ENCODE measurements at places on chromosomes 13 and 19.

DNA sequence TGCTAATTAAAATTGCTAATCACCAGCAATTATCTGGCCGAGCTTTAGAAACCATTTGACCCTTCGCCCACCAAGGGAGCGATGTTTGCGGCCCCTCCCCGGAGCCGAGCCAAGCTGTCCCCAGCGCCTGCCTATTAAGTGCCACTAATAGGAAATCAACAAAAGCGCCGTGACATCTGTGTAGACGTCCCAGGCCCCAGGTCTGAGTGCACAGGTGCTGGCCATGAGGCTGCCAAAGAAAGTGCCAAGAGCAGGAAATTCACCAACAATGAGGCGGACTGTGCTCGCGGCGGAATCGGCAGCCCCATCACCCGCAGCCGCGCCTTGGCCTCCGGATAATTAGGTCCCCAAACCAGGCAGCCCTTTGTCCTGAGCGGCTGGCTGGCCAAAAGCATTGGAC lies 44.5 kb upstream of the SPACA7 start:
- no peak for DNase-seq

GRCh38 chr19:19642506-19643157 lies 825 bp downstream of the GMIP start:
- DNase-seq, result peak; percentile 13

- DNase-seq, result no peak
Measured at GRCh38 chr19:18696023-18696422, 12.5 kb downstream of the CRTC1 start.

DNA sequence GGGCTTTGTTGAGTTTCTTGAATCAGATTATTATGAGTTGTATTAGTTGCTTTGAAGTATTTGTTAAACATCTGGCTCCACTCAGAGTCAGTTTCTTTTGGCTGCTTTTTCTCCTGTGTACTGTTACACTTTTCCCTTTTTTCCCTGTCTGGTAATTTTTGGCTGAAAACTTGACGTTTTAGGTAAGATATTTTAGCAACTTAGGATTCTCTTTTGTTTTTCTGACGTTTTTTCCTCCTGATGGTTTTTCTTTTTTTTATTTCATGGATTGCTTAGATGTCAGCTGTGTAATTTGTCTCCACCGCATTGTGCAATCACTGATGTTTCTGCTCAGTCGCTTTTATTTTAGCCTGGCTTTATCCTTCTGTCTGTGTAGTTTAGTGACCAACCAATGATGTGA lies 20.7 kb downstream of the RFC3 start:
- peak; percentile 4 for DNase-seq

DNA sequence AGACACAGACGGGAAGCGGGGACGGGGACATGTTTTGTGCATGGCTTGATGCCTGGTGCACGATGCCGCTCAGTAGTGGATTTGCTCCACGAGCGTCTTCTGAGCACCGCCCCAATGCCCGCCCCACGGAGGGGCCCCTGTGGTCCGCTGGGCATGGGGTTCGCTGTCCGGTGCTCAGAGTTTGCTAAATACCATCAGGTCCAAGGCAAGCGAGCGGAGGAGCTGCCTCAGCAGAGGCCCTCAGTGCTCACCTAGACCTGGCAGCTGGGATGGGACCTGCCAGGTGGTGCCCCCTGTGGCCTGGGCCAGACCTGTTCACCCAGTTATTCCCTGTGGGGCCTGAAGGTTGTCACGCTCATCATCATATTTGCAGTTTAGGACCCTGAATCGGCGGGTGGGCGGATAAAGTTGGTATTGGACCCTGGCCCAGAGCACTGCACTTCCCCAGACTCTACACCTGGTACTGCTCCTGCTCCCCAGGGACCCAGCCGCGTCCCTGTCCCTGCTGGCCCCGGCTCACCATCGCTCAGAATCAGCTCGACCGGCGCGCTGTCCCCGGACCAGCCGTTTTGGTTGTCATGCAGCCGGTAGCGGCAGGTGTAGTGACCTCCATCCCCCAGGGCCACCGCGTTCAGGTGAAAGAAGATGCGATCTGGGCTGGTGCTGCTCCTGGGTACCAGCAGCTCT lies 2.3 kb downstream of the A1BG start:
- DNase-seq, result no peak

GRCh38 chr19:2796659-2797266 lies 11.5 kb downstream of the THOP1 start:
- DNase-seq, result no peak

GRCh38 chr13:65889368-65889767 lies 1340.8 kb downstream of the PCDH9 start:
- DNase-seq, result peak; percentile 30

- no peak for DNase-seq
Measured at GRCh38 chr19:49458567-49458903, 5.5 kb downstream of the ALDH16A1 start.

GRCh38 chr13:29507356-29507755 lies 88.1 kb downstream of the SLC7A1 start:
- no peak for DNase-seq

GRCh38 chr13:46164661-46165060 lies 17.3 kb downstream of the LCP1 start:
- no peak for DNase-seq

DNA sequence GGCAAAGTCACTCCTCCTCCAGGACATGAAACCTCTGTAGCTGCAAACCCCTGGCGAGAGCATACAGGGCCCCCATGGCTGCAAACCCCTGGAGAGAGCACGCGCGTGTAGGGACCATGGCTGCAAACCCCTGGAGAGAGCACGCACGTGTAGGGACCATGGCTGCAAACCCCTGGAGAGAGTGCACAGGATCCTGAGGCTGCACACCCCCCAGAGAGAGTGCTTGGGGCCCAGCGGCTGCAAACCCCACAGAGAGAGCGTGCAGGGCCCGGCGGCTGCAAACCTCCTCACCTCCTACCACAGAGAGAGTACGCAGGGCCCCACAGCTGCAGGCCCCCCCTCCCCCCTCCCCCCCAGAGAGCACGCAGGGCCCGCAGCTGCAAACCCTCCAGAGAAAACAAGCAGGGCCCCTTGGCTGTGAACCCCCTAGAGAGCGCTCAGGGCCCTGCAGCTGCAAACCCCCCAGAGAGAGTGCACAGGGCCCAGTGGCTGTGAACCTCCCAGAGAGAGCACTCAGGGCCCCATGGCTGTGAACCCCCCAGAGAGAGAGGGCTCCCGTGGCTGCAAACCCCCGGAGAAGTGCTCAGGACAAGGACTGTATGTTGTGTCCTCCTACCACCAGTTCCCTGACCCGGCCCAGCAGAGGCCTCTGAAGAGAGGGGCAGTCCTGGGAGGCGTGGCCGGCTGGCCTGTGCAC lies 7.3 kb downstream of the ADPRHL1 start:
- DNase-seq, result no peak

DNA sequence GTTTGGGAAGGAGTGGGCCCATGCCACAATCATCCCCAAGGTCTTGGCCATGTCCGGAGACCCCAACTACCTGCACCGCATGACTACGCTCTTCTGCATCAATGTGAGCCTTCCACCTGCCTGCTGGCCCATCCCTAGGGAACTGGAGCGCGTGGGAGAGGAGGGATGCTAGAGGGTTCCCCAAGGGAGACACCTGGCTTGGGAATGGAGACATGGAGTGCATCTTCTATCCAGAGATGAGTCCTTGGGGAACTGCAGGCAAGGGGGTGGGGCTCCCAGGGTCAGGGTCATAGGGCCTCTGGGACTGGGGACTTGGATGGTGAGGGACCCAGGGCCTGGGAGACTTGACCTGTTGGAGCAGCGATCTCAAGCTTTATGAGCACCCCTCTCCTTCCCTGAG lies 31.2 kb downstream of the PPP2R1A start:
- no peak for DNase-seq

GRCh38 chr19:51034704-51035103 lies at the start of gene KLK12:
Gene KLK12, minus strand, starts transcription at chr19:51035002. Its CDS starts 381 bp downstream, at chr19:51034621.
- no peak for DNase-seq

- no peak for DNase-seq
Measured at GRCh38 chr19:14731200-14731599, 41.4 kb downstream of the ZNF333 start.

DNA sequence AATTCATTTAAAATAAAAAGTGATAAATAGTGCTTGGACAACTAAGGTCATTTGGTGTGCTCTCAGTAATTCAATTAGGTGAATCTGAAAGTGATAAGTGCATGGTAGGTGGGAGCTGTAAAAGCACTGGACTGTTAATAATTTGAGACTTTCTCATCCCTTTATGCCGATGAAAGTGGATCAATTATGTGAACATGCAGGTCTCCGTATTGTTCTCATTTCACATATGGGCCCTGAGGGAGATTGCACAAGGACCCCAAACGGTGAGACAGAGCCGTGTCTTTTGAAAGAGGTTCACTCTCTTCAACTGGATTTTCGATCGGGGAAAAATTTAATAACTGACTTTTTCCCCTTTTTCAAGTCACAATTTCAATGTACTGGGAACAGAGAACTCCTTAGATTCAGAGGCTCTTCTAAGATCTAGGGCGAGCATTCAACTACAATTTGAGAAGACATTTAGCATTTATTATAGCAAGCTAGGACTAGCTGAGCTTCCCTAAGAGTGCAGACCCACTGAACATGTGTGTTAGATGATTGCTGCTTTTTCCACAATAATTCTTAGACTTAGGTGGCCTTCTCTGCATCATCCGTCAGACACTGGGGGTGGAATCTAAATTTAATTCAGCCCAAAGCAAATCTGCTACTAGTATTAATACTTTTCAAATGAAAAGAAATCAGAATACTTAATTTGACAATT lies 347.6 kb downstream of the OXGR1 start:
- DNase-seq, result no peak

DNA sequence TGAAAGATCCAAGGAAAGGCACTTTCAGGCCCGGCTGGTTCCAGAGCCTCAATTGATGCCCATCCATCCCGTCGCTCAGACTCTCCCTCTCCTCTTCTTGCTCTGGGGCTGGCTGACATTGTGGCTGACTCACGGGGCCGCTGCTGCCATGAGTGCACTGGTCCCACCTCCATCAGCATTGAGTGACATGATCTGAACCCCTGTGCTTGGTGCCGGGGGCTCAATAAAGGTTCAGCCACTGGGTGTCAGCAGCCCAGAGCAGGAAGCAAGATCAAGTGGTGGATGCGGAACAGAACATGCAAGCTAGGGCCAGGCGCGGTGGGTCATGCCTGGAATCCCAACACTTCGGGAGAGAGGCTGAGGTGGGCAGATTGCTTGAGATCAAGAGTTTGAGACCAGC lies 39.5 kb downstream of the COMP start:
- no peak for DNase-seq

GRCh38 chr19:30647891-30648720 lies 275.9 kb downstream of the ZNF536 start:
- DNase-seq, result peak; percentile 35

DNA sequence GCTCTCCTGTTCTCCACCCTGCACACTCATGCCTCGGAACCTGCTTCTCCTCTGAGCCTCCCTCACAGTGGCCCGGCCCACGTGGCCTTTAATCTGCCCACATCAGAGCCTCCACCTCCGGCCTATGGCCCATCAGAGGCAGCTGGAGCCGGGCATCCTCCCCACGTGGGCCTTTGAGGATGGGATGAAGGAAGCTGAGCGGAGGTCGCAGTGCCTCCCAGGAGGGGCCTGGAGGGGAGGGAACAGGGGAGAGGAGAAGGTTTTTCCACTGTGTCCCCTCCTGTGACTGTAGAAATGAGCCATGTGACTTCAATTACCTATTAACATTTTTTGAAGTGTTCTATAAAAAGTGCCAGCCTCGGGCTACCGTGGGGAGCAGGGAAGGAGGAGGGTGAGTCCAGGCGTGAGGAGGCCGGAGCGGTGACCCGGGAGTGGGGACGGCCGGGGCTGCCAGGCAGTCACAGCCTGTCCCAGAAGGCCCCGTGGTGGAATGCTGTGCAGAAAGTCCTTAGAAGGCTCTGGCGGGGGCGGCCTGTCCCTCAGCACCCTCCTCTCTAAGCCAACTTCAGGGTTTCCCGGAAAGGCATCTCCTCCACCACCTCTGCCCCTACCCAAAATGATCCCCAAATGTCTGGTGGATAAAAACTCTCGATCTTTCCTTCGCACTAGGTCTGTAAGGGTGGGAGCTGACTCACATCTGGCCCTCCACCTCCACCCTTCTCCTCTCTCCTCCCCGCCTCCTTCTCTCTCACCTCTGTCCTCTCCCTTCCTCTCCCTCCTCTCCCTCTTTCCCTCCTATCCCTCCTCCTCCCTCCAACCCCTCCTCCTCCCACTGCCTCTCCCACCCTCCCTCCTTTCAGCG lies 24.8 kb upstream of the SLC1A5 start:
- no peak for DNase-seq

GRCh38 chr19:2199215-2199614 lies 35.5 kb downstream of the DOT1L start:
- DNase-seq, result no peak

- no peak for DNase-seq
Measured at GRCh38 chr19:28864024-28864503, 348.9 kb downstream of the UQCRFS1 start.

DNA sequence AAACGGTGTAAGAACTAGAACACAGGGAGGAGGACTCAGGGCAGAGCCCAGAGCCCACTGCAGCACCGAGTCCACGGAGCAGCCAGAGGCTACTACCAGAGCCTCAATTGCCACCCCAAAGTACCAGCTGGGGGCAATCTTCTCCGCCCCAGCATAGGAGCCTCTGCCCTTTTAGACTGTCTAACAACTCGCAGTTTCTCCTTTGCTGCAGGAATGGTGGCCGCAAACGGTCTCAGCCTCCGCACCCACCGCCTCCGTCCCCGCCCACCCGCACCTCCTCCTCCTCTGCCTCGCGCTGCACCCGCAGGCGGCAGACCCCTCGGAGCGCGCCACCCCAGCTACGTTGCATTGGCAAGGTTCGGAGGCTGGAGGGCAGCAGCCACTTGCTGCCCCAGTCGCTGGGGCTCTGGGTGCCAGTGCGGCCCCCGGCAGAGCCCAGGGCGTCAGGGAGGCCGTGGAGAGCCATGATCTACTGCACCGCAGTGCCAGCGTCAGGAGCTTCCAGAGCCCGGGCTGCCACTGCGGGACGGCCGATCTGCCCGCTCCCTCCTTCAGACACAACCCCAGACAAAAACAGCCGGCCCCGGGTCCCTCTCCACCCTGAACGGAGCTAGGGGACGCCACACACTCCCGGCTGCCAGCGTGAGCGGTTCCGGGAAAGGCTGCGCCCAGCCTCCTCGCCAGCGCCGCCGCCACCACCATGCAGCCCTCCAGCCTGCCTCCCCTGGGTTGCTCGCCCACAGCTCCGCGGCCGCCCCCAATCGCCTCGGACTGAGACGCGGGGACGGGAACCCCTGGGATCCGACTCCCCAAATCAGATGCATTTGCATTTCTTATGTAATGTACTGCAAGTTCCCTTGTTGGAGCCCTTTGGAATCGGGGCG lies 1.8 kb downstream of the FGF14 start:
- DNase-seq, result no peak

DNA sequence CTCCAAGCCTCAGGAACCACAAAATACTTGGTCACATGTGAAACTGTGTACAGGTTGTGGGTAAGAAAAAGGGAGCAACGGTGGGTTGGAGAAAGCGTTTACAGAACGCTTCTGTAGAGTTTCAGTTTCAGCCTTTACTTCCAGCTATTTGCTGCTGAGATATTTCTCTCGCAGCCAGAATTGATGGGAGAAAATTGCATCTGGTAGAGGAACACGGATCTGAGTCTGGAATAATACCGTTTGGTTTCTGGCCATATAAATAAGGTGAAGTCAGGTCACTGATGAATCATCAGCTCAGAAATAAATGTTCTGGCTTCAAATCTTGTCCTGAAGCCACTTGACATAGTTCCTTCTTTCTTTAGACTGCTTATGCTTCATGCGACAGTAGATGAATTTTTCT lies 20.3 kb upstream of the RFC3 start:
- DNase-seq, result no peak
